DND-41 (cell line): ENCODE measurements at places on chromosomes 3 and 15.

- peaks cover 3% of the 10 kb centered on the region for H3K27me3 ChIP-seq
- no peak overlapping the region for H3K27ac ChIP-seq
- no peak overlapping the region for H3K4me3 ChIP-seq
- no peaks in the 10 kb centered on the region for H3K4me1 ChIP-seq
- no peak for DNase-seq
- no peaks in the 10 kb centered on the region for H3K36me3 ChIP-seq
Measured at GRCh38 chr3:194058189-194058571, 77.8 kb upstream of the HES1 start.

DNA sequence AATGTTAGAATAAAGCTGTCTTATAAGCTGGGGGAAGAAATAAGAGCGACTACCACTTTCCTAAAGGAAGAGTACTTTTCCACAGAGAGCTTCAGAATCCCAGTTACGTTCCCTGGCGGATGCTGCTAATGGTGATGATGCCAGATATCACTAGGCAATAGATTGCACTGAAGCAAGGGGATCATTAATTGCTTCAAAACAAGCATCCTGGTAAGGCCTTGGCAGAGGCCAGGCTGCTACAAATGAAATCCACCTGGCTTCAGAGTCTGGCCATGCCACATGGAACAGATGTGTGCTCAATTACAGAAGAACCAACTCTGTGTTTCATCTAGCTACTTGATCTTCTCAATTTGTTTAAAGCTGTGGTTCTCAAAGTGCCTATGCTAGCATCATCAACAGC is 129.2 kb upstream of the IL12A start:
- H3K4me3 ChIP-seq: no peak overlapping the region
- DNase-seq: no peak
- no peaks in the 10 kb centered on the region for H3K36me3 ChIP-seq
- no peak overlapping the region for H3K27ac ChIP-seq
- H3K4me1 ChIP-seq: no peaks in the 10 kb centered on the region

DNA sequence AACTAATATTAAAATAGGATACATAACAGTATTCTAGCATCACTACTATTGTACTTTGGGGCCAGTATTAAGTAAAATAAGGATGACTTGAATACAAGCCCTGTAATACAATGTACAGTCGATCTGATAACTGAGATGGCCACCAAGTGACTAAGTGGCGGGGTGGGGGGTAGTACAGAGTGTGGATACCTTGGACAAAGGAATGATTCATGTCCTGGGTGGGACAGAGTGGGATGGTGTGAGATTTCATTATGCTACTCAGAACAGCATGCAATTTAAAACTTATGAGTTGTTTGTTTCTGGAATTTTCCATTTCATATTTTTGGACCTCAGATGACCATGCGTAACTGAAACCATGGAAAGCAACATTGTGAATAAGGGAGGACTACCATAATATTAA is 46.0 kb downstream of the SLC7A14 start:
- H3K27me3 ChIP-seq: peaks cover 5% of the 10 kb centered on the region
- H3K27ac ChIP-seq: no peak overlapping the region
- no peak overlapping the region for H3K4me3 ChIP-seq
- no peak for DNase-seq
- no peaks in the 10 kb centered on the region for H3K36me3 ChIP-seq
- no peaks in the 10 kb centered on the region for H3K4me1 ChIP-seq

GRCh38 chr3:172038798-172039435 is 461 bp upstream of the FNDC3B start:
- peaks cover 20% of the 10 kb centered on the region for H3K4me1 ChIP-seq
- no peak overlapping the region for H3K27ac ChIP-seq
- peaks cover 4% of the 10 kb centered on the region for H3K27me3 ChIP-seq
- H3K36me3 ChIP-seq: no peaks in the 10 kb centered on the region

DNA sequence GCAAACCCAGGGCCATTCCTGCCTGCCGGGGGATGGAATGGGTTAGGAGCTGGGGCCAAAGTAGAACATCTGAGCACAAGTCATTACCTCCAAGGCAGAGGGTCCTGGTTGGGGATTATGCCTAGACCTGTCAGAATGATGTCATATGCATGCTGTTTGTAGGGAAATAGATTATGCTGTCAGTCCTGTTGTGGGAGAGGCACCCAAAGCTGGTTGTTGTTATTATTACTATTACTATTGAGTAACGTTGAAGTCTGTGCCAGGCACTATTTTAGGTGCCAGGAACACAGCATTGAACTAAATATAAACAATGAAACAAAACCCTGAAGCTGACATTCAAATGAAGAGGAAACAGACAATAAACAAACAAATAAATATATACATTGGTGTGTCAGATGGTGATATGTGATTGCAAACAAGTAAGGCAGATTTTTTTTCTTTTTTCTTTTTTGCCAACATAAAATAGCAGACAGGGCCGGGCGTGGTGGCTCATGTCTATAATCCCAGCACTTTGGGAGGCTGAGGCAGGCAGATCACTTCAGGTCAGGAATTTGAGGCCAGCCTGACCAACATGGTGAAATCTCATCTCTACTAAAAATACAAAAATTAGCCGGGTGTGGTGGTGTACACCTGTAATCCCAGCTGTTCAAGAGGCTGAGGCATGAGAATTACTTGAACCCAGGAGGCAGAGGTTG is 2.0 kb downstream of the P4HTM start:
- H3K4me3 ChIP-seq: no peak overlapping the region
- peaks cover 35% of the 10 kb centered on the region for H3K4me1 ChIP-seq
- H3K27ac ChIP-seq: no peak overlapping the region
- no peak for DNase-seq

GRCh38 chr3:110677506-110677905 is 394.1 kb upstream of the NECTIN3 start:
- no peak for DNase-seq
- no peak overlapping the region for H3K27ac ChIP-seq
- H3K4me3 ChIP-seq: no peak overlapping the region
- no peaks in the 10 kb centered on the region for H3K4me1 ChIP-seq
- no peaks in the 10 kb centered on the region for H3K36me3 ChIP-seq

GRCh38 chr15:92614791-92615785 is 40.5 kb downstream of the FAM174B start:
- DNase-seq: no peak
- no peaks in the 10 kb centered on the region for H3K36me3 ChIP-seq
- H3K27ac ChIP-seq: no peak overlapping the region
- H3K4me1 ChIP-seq: no peaks in the 10 kb centered on the region
- H3K4me3 ChIP-seq: no peak overlapping the region

DNA sequence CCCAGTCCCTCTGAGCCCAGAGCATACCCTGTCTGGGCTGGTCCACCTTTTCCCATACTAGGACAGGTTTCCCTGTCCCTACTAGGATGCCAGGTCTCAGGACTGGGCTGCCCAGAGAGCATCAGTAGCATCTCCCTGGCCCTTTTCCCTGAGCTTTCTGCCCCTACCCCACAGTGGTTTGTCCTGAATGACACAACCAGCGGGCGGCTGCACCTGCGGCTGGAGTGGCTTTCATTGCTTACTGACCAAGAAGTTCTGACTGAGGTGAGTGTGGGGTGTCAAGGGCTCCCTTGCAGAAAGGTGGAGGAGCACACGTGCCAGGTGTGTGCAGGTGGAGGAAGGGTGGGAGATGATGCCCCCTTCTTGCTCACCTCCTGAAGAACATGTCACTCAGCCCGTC is 33.5 kb downstream of the ESYT3 start:
- no peak for DNase-seq
- H3K27ac ChIP-seq: no peak overlapping the region
- H3K27me3 ChIP-seq: no peaks in the 10 kb centered on the region
- H3K36me3 ChIP-seq: no peaks in the 10 kb centered on the region

DNA sequence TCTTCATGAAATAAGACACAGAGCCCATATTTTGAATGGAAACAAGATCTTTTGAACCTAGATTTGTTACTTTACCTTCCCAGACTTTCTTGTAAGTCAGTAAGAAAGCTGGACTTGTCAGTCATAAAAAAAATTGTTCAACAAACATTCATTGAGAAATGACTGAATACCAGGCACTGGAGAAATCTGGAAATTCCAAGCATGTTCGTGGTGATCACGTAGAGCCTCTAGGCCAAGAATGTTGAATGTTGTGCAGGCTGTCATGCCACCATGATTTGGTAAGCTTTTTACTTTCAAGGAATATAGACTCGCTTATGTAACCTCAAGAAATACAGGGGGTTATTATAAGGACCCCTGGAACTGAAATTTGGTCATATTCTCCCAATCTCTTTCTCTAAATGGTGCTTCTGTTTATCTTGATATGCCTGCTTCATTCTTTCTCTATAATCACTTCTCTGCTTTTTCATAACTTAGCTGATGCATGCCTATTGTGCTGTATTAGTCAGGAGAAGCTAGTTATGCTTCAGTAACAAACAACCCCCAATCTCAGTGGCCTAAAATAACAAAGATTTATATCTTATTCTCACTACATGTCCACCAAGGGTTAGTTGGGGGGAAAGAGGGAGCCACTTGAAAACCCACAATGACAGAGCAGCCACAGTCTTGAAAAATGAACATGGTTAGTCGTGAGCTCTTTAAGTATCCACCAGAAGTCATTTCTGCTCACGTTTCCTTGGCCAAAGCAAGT is 3.4 kb upstream of the TPM1 start:
- no peaks in the 10 kb centered on the region for H3K4me1 ChIP-seq
- DNase-seq: no peak
- no peak overlapping the region for H3K27ac ChIP-seq
- H3K4me3 ChIP-seq: no peak overlapping the region
- H3K36me3 ChIP-seq: no peaks in the 10 kb centered on the region

- no peaks in the 10 kb centered on the region for H3K36me3 ChIP-seq
- no peaks in the 10 kb centered on the region for H3K4me1 ChIP-seq
- H3K4me3 ChIP-seq: no peak overlapping the region
- H3K27ac ChIP-seq: no peak overlapping the region
- no peaks in the 10 kb centered on the region for H3K27me3 ChIP-seq
Measured at GRCh38 chr3:127114337-127115070, 78.4 kb upstream of the PRR23E start.

DNA sequence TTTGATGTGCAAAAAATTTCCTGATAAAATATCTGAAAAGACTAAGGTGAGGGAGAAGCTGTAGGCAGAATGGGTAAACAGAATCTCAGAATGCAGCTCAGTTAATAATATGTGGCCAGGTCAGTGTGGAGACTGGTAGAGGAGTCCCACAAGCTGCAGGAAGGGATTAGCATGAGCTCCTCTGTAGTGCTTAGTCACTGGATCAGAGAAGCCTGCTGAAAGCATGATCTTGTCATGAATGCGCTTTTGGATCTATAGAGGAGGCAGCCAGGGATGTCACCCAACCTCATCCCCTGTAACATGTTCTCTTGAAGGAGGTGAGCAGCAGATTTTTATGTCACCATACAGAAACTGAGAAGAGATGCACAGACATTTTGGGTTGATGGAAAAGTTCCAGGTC is 1035.3 kb upstream of the GBE1 start:
- no peaks in the 10 kb centered on the region for H3K36me3 ChIP-seq
- no peak overlapping the region for H3K27ac ChIP-seq
- H3K4me3 ChIP-seq: no peak overlapping the region
- H3K4me1 ChIP-seq: no peaks in the 10 kb centered on the region

DNA sequence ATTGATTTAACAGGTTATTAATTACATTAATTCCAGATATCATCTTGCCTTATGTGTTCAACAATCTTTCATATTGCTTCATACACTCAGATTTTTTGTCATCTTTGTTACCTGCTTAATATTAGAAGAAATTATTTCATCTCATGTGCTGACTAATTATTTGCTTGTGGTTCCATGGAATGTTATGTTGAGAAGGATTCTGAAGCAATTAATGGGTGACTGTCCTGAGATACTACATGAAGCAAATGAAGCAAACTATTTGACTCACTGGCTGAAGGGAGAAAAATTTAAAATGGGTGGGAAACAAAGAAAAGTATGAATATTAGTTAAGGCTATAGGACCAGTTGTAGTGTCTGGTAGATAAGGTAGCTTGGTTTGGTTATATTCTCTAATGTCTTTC is 443.8 kb upstream of the EPHA6 start:
- no peaks in the 10 kb centered on the region for H3K4me1 ChIP-seq
- H3K27me3 ChIP-seq: no peaks in the 10 kb centered on the region
- H3K4me3 ChIP-seq: no peak overlapping the region
- DNase-seq: no peak
- no peaks in the 10 kb centered on the region for H3K36me3 ChIP-seq
- no peak overlapping the region for H3K27ac ChIP-seq

GRCh38 chr3:86782866-86783265 is 208.1 kb downstream of the VGLL3 start:
- no peaks in the 10 kb centered on the region for H3K36me3 ChIP-seq
- no peaks in the 10 kb centered on the region for H3K27me3 ChIP-seq
- H3K4me1 ChIP-seq: no peaks in the 10 kb centered on the region
- H3K4me3 ChIP-seq: no peak overlapping the region
- no peak for DNase-seq
- no peak overlapping the region for H3K27ac ChIP-seq

- no peaks in the 10 kb centered on the region for H3K36me3 ChIP-seq
- no peak overlapping the region for H3K27ac ChIP-seq
- H3K4me1 ChIP-seq: no peaks in the 10 kb centered on the region
- H3K27me3 ChIP-seq: no peaks in the 10 kb centered on the region
Measured at GRCh38 chr3:189745622-189746021, 114.4 kb downstream of the TP63 start.

DNA sequence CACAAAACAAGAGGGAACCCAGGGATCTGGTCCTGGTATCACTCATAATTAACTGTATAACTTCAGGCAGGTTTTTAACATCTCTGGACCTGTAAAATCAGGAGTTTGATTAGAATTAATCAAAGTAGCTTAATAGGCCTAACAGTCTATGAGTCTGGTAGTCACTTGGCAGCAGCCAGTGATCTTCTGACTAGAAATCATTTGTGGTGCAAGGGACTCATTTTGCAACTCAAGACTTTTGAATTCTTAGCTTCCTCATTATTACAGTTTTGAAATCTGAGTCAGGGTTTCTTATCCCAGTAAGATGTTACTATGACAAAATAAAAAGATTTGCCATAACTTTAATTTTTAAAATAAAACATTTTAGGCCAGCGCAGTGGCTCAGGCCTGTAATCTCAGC is 70.8 kb downstream of the TMCC1 start:
- no peak overlapping the region for H3K27ac ChIP-seq
- no peak overlapping the region for H3K4me3 ChIP-seq
- no peaks in the 10 kb centered on the region for H3K27me3 ChIP-seq
- H3K4me1 ChIP-seq: no peaks in the 10 kb centered on the region
- peaks cover 3% of the 10 kb centered on the region; the same call in 1 of the 2 replicates for H3K36me3 ChIP-seq

- H3K27me3 ChIP-seq: no peaks in the 10 kb centered on the region
- no peaks in the 10 kb centered on the region for H3K4me1 ChIP-seq
- no peak for DNase-seq
- H3K4me3 ChIP-seq: no peak overlapping the region
- H3K27ac ChIP-seq: no peak overlapping the region
- no peaks in the 10 kb centered on the region for H3K36me3 ChIP-seq
Measured at GRCh38 chr3:175590745-175591144, 731.6 kb downstream of the NAALADL2 start.
